ENCODE measurements at places on chromosomes 6 and 20.

GRCh38 chr20:44151621-44152416 is 35.2 kb downstream of the JPH2 start:
- DNase-seq = no peak

GRCh38 chr6:31663126-31663960 is 1.5 kb downstream of the GPANK1 start:
- no peak for DNase-seq

- no peak for DNase-seq
These were observed 29.3 kb upstream of the EMILIN3 start for GRCh38 chr20:41395667-41396664.

DNA sequence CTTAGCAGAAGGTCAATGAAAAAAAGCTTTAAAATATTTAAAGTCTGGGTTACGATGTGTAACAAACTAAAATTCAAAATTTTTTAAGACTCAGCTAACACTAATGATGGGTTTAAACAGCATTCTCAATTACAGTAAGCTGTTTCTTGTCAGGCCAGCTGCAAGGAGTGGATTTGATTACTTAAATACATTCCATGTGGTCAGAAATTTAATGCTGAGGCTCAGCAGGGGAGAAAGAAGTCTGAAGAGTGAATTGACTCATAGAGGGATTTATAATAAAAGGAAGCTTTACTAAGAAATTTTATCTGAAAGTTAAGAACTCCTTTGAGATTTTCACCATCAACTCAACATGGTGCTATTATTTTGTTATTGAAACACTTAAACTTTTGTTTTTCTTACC is 398.6 kb downstream of the KHDRBS2 start:
- no peak for DNase-seq

- no peak for DNase-seq
These were observed 23.3 kb downstream of the TMC2 start for GRCh38 chr20:2559651-2560050.

- no peak for DNase-seq
These were observed 8.1 kb downstream of the PTPRK start for GRCh38 chr6:128512296-128512695.

DNA sequence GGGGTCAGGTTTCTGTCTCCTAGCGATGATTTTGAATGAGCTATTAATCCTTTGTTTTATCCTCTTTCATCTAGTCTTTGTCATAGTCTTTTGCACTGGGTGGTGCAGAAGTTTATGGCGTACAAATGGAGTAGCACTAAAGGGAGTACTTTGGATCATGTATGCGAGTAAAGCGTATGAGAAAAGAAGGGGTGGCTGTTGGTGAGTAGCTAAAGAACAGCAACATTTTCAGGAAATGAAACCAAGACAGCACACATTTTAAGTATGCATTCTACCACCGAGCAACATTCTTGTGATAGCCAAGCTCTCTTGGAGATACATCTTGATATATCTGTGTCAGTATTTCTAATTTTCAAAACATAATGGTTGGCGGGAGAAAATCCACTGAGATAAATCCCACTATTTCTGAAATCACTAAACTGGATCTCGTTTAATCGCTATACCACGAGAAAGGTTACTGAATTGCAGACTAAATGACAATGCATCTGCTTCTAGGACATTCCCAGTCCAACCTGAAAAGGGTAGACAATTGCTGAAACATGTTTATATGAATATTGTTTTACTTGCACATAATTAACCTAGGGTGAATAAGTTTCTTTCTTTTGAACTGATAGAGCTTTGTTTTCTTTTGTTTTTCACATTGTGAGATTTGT is 196.1 kb downstream of the TRIM27 start:
- no peak for DNase-seq

DNA sequence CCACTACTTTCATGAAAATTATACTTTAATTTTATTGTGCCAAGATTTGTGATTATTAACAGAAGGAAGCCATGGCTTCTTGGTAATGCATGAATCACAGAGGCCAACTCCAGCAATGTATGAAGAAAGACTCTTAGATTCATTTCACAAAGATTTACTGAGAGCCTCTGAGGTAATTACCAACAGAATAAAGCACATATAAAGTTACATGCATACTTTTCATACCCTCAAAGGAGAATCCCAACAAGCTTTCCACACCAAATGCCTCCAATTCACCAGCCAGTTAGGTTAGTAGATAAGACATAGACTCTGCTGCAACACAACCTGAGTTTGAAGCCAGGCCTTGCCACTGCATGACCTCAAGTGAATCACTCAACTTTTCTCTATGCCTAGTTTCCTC is 41.9 kb downstream of the HBS1L start:
- DNase-seq = no peak

- DNase-seq = peak; percentile 81
These were observed 7.6 kb upstream of the TAAR9 start for GRCh38 chr6:132530293-132530974.

GRCh38 chr6:124022641-124023040 is 219.0 kb downstream of the NKAIN2 start:
- no peak for DNase-seq

DNA sequence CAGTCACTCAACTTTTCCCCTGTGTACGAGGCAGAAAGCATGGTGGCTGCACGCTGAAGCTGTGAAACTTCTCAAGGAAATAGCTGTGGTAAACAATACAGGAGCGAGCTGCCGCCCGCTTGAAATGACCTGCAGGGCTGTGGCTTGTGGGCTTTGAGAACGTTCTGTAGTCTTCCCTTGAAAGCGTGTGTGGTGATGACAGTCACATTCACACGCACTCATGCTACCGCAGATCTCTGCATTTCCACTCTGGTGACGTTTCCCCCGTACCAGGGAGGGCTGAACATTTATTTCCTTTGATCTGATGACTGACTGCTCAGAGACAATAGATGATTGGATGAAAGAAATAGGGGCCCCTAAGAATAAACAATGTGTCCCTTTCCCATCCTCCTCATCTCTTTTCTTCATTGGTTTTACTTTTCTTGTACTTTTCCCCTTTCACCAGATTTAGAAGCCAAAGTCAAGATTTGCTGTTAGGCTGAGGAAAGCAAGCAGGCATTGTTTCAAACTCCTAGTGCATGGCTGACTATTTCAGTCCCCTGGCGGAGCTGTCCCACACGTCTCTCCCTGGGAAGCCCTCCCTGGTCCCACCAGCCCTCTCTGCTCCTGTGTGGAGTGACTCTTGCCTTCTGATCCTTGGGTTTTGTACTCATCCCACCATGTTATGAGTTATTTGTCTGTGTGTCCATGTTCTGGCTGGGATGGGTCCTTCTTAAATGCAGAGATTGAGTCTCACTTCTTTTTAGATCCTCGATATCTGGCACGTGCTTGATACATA is 3.9 kb downstream of the SYTL3 start:
- DNase-seq = peak; percentile 96

GRCh38 chr6:133503336-133503729 is 262.2 kb downstream of the EYA4 start:
- DNase-seq = no peak

DNA sequence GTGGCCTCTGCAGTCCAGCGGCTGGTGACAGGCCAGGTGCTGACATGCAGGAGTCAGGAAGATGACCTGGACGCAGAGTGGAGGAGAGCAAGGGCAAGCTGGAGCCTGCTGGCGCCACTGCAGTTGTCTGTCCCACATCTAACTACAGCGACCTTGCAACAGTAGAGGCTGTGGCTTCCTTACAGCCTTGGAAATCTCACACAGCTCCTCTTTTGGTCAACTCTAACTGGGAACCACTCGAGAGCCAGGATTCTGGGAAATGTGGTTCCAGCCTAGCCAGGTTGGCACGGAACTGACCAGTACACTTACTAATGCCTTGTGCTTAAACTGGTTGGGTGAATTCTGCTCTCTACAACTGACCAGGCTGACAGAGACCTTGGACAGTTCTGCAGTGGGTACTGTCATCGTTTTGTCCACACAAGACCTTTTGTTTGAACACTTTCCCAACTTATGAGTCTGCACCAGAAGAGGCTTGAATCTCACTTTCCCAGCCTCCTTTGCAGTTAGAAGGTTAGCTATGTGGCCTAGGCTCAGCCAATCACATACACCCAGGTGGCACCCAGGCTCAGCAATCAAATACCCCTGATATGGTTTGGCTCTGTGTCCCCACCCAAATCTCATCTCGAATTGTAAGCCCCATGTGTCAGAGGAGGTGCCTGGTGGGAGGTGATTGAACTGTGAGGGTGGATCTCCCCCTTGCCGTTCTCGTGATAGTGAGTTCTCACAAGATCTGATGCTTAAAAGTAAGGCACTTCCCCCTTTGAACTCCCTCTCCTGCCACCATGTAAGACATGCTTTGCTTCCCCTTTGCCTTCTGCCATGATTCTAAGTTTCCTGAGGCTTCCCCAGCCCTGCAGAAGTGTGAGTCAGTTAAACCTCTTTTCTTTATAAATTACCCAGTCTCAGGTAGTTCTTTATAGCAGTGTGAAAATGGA is 153.5 kb downstream of the ZMYND8 start:
- DNase-seq = no peak

DNA sequence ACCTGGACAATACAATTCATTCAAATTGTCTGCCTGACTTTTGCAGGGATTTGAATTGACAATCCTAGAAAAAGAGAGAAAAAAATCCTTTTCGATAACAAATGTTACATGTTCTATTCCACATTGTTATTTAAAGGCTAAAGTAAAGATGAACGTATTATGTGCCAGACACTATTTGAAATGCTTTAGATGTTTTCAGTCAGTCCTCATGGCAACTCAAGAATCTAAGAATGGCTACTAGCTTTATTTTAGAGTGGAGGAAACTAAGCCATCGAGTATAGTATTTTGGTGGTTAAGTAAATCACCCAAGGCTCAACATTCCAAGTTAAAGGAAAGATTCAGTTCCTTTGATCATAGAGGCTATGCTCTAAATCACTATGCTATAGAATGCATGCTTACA is 558.6 kb upstream of the MAN1A1 start:
- no peak for DNase-seq

DNA sequence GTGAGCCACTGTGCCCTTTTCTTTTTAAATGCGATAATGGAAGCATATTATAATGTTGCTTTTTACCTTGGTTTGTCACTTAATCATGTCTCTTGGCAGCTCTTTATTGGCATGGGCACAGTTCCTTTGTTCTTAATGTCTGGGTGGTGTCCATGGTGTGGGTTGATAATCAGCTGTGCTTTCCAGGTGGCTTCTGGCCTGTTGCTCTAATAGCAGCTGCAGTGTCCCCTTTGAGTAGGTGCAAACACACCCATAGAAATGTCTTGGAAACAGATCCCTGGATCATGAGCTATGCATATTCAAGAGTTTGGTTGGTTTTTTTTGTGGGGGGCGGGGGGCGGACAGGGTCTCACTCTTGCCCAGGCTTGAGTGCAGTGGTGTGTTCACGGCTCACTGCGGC is 29.9 kb downstream of the EFCAB8 start:
- no peak for DNase-seq

DNA sequence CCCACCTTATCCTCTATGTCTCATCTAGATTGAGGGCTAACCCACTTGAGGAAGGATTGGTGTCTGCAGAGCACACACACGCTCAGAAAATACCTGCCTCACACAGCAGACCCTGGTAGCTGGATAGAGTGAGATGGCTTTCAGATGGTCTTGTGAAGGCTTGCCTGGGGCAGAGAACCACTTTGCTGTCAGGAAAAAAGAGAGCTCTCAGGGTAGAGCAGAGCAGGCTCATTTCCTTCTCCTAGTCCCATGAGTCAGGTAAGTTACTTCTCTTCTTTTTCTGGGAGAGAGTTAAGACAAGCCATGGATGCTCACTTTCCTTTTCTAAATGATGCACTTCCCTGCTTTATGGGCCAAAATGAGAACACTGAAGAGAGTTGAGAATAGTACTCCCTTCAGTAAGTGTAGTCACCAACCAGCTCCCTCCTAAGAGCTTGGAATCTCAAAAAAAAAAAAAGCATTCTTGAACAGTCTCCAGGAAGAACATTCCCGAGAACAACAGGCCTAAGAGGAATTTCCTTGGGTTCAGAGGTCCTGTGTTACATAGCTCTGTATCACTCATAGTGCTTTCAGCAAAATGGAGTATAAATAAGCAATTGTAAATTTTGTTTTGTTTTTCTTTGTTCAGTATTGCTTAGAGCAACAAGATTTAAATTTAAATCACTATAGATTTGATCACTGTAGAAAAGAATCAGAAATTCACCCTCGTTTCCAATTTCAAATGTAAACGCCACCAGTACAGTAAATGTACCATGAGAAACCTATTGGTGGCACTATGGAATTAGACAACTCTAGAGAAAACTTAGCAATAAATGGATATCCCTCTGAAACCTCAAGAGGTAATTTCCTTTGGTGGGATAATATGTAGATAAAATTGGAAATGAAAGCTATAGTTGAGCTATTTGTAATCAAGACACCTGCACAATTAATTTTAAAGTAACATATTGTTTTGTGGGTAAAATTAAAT is 530.3 kb downstream of the RFPL4B start:
- DNase-seq = no peak

- DNase-seq = peak; percentile 7
These were observed 48.1 kb downstream of the SLC24A3 start for GRCh38 chr20:19260412-19261090.

DNA sequence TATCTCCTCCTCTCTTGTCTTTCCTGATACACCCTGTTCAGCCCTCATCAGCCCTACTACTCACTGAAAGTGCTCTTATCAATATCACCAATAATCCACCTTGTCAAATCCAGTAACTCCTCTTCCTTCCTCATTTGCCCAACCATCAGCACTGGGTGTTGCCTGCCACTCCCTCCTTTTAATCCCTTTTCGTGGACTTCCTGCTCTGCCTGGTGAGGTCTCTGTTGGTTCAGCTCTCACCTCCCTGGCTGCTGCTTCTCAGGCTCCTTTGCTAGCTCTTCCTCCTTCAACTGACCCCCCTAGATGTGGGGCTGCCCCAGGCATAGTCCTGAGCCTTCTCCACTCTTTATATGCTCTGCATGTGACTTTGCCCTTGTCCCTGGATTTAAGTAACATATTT is 92.5 kb downstream of the PREP start:
- DNase-seq = no peak

GRCh38 chr6:41712651-41713103 is 22.7 kb downstream of the TFEB start:
- no peak for DNase-seq

DNA sequence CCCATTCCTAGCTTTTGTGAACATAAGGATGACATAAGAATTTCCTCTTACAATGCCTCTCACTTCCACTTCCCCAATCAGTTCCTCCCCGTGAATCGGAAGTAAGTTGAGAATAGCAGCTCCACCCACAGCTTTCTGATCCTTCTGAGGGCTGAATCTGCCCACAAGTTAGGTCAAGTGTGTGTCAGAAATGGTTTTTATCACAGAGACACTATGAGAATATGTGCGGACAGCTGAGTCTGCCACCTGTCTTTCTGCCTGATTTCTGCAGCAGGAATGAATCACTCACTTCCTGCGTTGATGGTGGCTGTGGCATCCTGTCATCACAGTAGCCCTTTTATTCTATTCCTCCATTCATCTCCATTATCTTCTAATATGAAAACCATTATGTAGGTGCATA is 70.2 kb downstream of the RIN2 start:
- DNase-seq = peak; percentile 52
